ENCODE measurements at places on chromosomes 7 and 10.

- DNase-seq: no peak
These were observed at the start of gene SEMA3A for GRCh38 chr7:84194484-84195271. TSS of gene SEMA3A (minus strand) at chr7:84194789. CDS start at chr7:84194586, 203 bp downstream.

- no peak for DNase-seq
These were observed 107.5 kb upstream of the ARID5B start for GRCh38 chr10:61793760-61794703.

DNA sequence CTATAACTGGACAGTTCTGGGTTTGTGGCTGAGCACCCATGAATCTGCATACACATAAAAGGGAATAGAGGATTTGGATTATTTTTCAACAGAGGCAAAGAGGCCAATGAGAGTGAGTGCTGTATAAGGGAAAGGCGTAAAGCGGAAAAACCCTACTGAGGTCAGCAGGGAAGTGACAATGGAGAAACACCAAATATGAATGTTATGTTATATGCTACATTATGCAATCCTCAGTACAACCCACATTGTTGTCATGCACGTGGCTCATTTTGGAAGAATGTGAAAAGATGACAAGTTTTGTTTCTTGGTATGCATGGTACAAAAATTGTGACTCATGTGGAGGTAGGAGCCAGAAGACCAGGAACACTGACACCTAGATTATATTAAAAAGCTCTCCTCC, 113.6 kb upstream of the AMPH start:
- DNase-seq: no peak

- no peak for DNase-seq
These were observed 326.4 kb downstream of the SFMBT2 start for GRCh38 chr10:7084280-7085005.

DNA sequence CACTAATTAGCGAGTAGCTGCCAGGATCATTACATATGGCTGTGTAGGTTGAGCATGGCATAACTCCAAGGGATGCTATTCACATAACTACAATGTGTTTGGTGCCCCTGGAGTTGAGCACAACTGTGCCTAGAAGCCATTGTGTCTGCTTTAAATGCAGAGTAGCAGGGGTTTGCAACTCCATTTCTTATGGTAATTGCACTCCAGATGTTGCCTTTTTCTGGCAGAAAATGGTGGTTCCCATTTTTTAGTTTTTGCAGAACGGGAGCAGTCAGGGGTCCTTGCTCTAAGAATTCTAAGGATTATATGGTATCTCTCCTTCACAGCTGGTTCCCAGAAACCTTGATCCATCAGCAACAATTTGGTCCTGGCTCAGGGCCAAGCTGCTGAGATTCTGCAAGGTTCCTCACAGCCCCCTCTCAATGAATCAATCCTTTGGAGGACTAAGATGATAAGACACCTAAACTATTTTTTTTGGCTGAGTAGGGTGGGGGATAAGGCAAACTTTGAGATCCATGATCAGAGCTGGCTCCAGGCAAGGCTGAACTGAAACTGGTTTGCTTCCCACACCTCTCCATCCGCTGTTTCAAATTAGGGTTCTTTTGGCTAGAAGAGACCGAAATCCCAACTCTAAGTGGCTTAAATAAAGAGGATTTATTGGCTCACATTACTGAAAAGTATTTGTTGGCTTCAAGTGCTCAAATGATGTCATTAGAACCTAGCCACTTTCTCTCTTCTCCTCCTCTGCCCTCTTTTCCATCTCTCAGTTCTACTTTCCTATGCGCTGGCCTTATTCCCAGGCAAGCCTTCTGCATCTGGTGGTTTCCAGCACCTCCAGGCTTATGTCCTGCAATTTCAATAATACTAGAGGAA, 97.5 kb upstream of the CCDC6 start:
- DNase-seq: no peak

- DNase-seq: no peak
These were observed 39.8 kb upstream of the PCBD1 start for GRCh38 chr10:70928140-70928539.

DNA sequence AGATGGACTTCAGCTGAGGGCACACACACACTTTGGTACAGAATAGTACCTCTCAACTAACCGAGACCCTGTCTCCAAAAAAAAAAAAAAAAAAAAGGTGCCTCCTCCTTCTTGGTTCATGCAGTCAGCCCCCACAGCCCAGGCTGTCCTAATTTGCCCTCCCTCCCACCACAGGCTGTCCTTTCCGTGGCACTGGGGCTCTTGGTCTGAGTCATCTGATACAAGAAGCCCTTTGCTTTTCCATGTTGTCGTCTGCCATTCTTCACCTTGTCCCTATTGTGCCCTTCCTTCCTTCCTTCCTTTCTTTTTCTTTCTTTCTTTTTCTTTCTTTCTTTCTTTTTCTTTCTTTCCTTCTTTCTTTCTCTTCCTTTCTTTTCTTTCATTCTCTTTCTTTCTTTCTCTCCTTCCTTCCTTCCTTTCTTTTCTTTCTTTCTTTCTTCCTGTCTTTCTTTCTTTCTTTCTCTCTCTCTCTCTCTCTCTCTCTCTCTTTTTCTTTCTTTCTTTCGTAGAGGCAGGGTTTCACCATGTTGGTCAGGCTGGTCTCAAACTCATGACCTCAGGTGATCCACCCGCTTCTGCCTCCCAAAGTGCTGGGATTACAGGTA, 96.0 kb upstream of the IKZF1 start:
- no peak for DNase-seq

DNA sequence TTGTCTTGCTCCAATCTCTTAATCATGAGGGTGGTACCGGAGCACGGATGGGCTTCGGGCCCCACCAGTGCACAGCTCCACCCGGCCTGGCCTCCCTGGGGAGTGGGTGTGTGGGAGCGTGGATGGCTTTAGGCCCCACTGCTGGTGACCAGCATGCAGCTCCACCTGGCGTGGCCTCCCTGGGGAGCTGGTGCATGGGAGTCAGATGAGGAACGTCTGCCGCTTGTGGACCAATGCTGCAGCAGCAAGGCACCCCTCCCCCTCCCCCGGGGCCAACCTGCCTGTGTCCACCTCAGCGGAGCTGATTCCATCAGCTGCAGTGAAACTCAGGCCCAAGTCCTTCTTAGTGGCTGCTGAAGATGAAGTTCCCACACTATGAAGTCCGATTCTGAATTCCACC, 511.4 kb downstream of the PTPRN2 start:
- DNase-seq: no peak

- peak; percentile 87 for DNase-seq
These were observed 72.1 kb upstream of the LYZL2 start for GRCh38 chr10:30701451-30702173.
